ENCODE measurements at places on chromosomes 2 and 18.

DNA sequence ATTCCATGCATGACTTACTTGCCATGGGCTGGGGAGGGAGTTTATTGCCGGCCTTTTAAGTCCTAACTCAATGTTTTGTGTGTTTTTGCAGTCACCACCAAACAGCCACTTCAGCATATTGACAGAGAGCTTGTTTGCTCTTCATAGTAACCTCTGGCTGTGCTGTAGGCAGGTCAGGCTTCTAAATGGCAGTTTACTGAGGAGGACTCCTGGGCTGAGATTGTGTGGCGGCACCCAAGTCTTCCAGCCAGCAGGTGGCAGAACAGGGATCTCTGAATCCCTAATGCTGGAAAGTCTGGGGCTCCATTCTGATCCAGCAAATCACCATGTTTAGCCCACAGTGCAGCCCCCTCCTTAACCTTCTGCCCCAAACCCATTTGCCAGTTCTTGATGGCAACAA, 121.2 kb downstream of the CAPN13 start:
- DNase-seq: peak; percentile 9

DNA sequence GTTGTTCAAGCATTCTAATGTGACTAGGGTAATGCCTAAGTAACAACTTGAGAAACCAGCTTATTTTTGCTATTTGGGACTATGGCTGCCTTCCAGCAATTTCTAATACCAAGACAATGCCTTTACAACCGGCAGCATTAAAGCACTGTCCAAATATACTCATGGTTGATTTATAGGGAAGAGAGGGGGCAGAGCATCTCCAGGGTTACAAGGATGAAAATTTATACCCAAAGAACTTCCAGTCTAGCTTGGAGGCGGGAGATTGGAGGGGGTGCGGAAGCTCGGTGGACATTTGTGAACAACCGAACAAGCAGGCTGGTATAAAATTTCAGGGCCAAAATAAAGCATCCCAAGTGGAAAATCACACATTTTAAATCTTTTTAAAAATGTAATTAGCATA, 294.9 kb upstream of the STON1 start:
- no peak for DNase-seq

GRCh38 chr18:64208516-64208915, 59.6 kb upstream of the LINC00305 start:
- no peak for DNase-seq

DNA sequence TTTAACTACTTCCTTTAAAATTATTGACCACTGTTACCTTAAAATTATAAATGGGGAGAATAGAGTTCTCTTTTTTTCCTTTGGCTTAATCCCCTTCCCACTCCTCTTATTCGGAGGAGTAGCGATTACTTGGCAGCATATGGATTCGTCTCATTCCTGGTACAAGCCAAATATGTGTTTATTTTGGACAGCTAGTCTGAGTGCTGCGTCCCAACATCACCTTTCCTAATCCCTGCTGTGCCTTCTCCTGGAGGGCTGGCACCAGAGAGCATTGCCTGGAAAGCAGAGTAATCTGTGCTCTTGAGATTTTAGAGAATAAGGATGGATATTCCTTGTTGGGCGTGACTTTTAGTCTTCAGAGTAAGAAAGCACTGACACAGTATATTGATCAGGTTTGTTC, 185.6 kb downstream of the AGAP1 start:
- DNase-seq: no peak

- DNase-seq: peak; percentile 14
Measured at GRCh38 chr2:121698318-121698930, 38.3 kb downstream of the NIFK start.

GRCh38 chr2:179247318-179248023, 17.2 kb downstream of the SESTD1 start:
- DNase-seq: no peak

GRCh38 chr2:48124592-48124991, 218.3 kb upstream of the FBXO11 start:
- no peak for DNase-seq

GRCh38 chr2:182866461-182867406, at the start of gene FRZB:
Gene FRZB (minus strand): TSS chr2:182866637. CDS start chr2:182866552, 85 bp downstream.
- DNase-seq: no peak

- DNase-seq: no peak
Measured at GRCh38 chr2:202510911-202511310, 123.9 kb upstream of the FAM117B start.

- DNase-seq: no peak
Measured at GRCh38 chr2:27155069-27155520, 6.3 kb downstream of the TCF23 start.

GRCh38 chr2:16622399-16622968, 43.1 kb downstream of the CYRIA start:
- DNase-seq: no peak

- no peak for DNase-seq
Measured at GRCh38 chr2:203683932-203684556, 22.4 kb upstream of the CD28 start.

DNA sequence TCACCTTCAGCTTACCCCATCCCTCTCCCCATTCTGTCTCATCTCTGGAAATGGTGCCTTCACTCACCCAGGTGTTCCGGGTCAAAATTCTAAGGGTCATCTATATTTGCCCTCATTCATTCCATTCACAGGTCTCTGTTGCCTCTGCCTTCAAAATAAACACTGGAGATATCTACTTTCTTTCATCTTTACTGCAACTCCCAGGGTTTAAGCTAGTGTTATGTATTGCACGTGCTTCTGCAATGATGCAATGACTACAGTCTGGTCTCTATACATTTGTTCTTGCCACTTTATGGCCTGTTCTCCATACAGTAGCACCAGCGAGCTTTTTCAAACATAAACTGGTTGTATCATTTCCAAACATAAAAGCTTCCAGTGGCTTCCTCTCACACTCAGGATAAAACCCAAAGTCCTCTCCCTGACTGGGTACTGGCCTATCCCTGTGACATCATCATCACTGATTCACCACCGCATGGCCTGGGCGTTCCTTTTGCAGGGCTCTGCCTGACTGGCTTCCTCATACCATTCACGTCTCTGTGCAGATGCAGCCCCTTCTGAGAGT, 14.3 kb downstream of the DSG2 start:
- no peak for DNase-seq

- no peak for DNase-seq
Measured at GRCh38 chr18:12811191-12811950, 72.7 kb downstream of the PTPN2 start.

DNA sequence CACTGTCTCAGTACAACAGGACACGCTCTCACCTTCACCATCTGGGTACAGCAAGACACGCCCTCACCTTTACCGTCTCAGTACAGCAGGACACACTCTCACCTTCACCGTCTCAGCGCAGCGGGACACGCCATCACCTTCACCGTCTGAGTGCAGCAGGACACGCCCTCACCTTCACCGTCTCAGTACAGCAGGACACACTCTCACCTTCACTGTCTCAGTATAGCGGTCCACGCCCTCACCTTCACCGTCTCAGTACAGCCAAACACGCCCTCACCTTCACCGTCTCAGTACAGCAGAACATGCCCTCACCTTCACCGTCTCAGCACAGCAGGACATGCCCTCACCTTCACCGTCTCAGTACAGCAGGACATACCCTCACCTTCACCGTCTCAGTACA, 109.9 kb upstream of the CTDP1 start:
- no peak for DNase-seq

- DNase-seq: no peak
Measured at GRCh38 chr2:7845332-7845731, 836.5 kb upstream of the ID2 start.

- no peak for DNase-seq
Measured at GRCh38 chr2:222193328-222193983, 105.3 kb downstream of the PAX3 start.

DNA sequence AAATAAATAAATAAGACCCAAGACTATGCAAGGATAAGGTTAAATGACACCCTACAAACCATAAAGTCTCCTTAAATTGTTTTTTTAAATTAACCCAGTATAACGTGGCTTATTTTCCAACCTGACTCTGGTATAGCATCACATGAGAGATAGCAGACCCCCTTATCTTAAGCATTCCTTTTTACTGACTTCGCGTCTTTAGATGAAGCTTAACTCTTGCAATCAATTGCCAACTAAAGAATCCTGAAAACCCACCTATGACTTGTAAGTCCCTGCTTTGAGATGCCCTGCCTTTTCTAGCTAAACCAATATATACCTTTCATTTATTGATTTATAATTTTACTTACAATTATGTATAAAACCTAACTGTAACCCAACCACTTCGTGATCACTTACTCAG, 57.1 kb upstream of the RAB12 start:
- DNase-seq: no peak

DNA sequence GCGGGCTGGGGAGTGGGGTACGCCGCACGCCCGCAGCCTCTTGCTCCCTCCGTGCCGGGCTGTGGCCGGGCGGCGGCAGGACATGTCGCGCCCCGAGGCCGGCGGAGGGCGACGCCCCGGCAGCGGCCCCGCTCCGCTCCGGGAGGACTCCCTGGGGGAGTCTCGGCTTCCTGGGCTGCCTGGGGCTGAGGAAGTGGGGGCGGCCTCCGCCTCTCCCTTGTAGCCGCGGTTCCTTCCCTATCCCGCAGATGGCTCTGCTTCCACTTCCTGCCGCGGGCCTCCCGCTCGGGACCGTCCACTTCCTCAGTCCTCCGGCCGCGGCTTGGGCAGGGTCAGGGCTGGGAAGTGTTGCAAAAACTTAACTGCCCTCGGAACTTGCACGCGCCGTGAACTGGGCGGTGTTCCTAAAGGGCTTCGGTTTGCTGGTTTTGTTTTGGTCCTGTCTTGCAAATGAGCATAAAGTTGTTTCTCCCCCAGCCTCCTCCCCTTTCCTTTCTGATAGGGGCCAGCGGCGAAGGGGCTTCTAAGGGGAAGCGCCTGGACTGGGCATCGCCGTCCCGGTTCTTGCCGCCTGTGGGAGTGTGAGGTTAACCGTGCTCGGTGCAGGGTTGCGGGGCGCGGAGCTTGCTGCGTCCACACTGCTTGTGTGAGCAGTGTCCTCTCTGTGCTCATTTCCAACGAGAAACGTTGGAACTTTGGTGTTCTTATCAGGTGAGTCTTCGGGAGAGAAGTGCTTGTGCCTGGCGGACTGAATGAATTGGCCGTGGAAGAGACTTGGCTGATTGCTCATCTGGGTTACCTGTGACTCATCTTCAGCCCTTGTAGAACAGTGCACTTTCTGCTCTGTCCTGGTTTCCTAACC, 600 bp downstream of the RALB start:
- DNase-seq: peak; percentile 53

DNA sequence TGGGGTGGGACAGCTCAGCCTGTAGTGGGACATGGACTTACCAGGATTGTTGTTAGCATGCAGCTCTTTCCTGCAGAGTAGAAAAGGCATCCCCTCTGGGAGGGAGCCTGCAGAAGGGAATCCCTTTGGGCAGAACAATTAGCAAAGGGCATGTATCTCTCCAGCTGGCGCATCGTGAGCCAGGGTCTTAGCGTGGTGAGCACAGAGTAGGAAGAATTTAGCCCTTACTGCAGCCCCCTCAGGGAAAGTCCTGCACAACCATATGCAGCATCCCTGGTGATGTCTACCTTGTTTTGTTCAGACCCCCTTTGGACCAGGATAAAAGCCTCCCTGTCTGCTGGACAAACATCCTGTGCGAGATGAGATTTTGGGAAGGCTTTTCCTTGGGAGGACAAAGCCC, 292.1 kb downstream of the SLC4A3 start:
- DNase-seq: no peak

DNA sequence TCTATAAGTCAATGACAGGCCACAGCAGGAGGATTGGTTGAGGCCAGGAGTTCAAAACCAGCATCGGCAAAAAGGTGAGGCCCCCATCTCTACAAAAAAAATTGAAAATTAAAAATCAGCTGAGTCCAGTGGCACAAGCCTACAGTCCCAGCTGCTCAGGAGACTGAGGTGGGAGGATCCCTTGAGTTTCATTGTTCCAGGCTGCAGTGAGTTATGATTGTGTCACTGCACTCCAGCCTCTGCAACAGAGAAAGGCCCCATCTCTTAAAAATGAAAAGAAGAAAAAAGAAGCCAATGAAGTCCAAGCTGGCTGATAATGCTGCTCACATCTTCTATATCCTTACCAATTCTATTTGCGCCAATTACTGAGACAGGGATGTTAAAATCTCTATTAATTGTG, 39.1 kb downstream of the MRPS5 start:
- DNase-seq: no peak

DNA sequence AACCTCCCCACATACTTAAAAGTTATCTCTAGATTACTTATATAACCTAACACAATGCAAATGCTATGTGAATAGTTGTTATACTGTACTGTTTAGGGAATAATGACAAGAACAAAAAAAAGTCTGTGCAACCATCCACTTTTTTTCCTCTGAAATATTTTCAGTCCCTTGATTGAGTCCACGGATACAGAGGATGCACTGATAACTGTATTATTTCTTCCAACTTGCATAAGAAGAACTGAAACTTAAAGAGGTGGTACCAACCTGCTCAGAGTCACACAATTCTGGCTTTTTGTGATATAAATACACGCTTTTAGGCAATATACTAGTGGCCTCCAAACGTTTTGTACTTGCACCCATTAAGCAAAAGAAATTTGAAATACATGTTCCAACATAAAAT, 1.4 kb downstream of the SMC6 start:
- no peak for DNase-seq

GRCh38 chr2:108547606-108548005, 13.3 kb downstream of the LIMS1 start:
- DNase-seq: no peak

DNA sequence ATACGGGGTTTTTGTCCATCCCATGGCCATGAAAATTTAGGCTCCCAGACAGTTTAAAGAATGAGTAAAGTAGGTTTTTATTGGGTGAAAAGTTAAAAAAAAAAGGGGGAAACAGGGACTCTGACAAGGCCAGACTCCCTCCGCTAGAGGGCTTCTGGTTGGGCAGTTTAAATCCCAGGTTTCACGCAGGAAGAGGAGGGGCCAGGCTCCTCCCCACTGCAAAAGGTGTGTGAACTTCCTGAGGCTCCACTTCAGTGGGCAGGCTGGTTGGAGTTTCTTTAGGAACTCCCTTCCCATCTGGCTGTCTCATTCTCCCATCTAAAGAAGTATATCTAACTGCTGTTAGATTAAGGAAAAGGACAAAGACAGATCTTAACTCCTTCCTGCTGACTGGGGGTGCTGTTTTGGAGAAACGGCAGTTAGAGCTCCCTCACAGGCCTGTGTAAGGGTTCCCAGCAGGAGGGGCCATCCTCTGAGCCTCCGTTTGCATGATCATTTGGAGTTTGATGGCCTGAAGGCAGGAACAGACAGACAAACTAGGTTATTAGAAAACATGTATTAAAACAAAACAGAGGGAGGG, 1160.7 kb downstream of the CNTNAP5 start:
- no peak for DNase-seq

Data from CD4-positive, alpha-beta T cell treated with Interleukin-17A for 4 hours (primary cell).